ENCODE measurements at places on chromosomes 3 and 15.

DNA sequence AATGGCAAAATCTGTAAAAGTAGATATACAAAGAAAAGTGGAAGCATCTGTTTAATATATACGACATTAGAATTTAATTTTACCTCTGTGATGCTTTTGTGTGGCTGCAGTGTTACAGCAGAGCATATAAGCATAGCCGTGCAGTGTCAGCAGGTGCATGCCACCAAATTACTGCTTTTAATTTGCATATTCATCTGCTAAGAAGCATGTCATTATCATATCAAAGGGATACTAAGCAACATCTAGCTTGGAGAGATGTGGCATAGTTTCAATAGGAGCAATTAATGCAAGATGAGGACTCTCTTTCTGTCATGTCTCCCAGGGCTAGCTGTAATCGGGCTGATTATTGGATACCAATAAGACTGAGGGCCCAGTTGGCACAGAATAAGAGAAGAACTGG lies 214.4 kb upstream of the SOX2 start:
- DNase-seq = no peak

GRCh38 chr3:16350597-16351318 lies 85.7 kb downstream of the OXNAD1 start:
- no peak for DNase-seq

- DNase-seq = no peak
Measured at GRCh38 chr3:64343689-64344430, 118.6 kb upstream of the PRICKLE2 start.

GRCh38 chr3:194330579-194330978 lies 20.5 kb downstream of the CPN2 start:
- DNase-seq = no peak

- DNase-seq = no peak
Measured at GRCh38 chr3:178520451-178520850, 15.8 kb upstream of the KCNMB2 start.

- DNase-seq = no peak
Measured at GRCh38 chr3:116056280-116056679, 389.0 kb downstream of the LSAMP start.

DNA sequence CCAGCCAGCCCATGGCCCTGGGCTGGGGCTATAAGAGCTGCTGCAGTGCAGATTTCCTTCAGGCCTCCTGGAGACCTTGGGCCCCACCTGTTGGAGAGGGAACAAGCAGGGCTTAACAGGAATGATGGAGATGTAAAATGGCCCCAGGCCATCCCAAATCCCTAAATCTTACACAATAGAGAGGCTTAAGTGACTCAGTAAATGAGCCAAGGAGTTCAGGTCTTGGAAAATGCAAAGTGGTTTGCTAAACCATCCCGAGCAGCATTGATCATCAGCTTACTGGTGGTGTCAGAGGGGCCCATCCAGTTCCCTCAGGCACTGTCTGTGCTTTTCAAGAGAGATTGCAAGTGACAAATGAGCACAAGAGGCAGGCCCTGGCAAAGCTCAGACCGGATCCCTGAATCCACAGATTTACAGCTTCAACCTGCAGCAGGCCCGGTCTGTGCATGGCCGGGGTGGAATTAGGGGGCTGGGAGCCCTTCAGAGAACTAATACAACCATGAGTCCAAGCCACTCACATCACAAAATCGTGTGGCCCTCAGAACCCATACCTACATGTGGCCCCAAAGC lies 325.4 kb downstream of the UACA start:
- DNase-seq = peak; percentile 100

GRCh38 chr3:188280627-188281026 lies 126.7 kb downstream of the LPP start:
- DNase-seq = no peak

DNA sequence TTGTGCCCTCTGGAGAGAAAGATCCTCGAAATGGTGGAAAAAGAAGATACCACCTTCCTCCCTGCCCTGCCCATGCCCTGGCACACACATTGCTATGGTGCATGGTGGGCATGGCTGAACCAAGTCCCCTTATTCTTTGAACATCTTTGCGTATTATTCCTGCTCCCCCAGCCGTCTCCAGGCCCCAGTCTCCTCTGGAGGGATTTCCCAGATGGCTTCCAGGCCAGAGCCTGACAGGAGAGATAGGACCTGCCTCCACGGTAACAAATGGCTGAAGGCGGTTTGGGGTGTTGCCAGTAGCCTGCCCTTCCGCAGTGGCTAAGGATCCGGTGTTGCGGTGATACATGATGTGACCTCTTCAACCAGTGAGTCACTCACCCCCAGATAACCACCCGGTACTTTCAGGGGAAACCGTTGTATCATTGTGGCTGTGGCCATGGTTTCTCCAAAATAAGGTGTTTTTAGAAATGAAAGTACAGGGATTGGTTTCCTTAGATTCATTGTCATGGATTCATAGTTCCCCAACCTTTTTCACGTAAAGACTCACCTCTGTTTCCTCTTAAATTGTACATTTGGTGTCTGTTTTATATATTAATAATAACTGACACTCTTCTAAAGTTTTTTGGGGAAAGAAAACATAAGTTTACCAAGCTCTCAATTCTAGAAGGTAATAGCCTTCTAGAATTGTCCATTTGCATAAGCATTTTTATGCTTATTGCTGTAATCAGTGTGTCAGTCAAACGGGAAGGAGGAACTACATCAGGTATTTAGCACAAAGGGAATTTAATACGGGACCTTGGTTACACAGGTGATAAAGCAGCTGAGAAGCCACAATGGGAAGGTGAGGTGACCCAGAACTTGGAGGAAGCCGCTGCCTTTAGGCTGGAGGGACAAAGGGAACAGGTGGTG lies 25.9 kb downstream of the SMAD3 start:
- DNase-seq = no peak

- no peak for DNase-seq
Measured at GRCh38 chr15:43469867-43470266, 23.1 kb downstream of the TP53BP1 start.

- no peak for DNase-seq
Measured at GRCh38 chr3:18354701-18355100, 70.4 kb downstream of the SATB1 start.

DNA sequence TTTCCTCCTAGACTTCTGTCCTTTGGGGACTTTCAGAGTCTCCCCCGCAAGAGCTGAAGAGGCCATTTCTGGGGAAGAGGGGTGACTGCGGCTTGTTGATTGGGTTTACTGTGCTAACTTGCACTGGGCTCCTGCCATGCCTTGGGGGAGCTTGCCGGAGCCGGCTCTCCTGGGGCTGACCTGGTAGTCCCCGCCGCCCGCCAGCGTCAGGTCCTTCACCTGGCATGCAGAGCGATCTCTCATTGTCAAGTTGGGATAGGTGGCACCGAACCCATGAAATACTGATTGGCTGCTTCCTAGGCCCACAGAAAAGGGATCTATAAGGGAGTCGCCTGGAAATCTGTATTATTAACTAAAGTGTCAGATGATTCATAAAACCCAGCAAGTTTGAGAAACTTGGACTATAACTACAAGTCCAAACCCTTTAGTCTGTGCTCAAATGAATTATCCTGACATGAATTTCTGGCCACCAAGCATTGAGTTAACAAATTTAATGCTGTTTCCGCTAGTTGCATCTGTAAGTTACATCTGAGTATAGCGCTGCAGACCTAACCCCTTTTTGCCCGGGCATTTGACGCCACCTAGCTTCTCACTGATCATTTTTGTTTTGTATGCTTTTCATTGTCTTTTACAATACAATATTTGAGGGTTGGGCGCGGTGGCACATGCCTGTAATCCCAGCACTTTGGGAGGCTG lies 607 bp upstream of the IMP3 start:
- peak; percentile 90 for DNase-seq

GRCh38 chr3:50356553-50356952 lies 2.8 kb downstream of the TMEM115 start:
- DNase-seq = peak; percentile 47

GRCh38 chr3:51585197-51585596 lies 46.7 kb downstream of the RAD54L2 start:
- no peak for DNase-seq

GRCh38 chr3:168220556-168220955 lies 124.8 kb upstream of the GOLIM4 start:
- DNase-seq = no peak

DNA sequence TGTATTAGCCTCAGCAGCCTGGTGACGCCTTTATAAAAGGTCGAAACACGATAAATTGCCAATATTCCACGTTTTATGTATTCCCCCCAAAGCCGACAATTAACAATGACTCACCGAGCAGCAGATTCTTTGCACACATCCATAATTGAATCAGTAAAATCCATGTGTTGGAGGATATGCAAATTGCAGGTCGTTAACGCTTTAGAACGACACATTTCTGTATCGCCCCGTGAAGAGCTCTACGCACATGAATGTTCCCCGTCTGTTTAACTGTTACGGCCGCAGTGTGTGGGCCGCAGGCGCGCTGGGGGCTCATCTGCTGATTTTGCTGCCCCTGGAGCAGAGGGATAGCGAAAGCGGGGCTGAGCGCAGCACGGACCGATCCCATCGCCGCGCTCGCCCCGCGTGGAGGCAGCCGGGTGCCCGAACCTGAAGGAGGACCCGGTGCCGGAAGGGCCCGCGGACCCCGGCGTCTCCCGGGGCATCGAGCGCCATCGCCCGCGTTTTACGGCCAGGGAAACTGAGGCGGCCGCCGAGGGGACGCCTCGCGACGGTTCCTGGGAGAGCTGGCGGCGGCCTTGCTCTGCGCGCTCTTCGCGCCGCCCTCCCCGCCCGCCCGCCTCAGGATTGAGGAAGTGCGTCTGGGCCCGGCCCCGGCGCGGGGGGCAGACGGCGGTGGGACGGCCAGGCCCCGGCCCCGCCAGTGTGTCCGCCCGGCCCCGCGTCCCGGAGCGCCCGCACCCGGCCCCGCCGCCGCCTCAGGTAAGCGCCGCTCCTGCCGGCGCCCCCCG lies at the start of gene LRRK1:
LRRK1 (plus strand) TSS at position 668 of the 791 bp plus-strand sequence. CDS start 5,276 bp downstream, outside the sequence.
- DNase-seq = peak; percentile 65

DNA sequence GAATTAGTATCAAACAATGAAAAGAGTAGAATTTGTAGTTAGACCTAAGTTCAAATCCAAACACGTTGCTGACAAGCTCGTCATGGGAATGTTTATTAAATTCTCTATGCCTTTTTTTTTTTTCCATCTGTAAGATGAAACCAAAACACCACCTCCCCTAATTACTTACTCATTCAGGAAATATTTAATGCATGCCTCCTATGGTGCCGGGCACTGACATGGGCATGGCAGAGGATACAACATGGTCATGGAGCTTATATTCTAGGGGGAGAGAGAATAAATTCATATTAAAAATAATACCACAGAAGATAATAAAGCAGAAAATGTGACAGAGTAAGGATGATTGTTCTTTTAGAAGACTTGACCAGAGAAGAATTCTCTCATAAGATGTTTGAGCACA lies 215.8 kb downstream of the RYR3 start:
- no peak for DNase-seq
